ENCODE measurements at places on chromosomes 11 and 22.
A peak's percentile ranks its signal among the peaks of the same experiment; 100 is the strongest.

GRCh38 chr11:108866781-108867180 lies 201.9 kb downstream of the DDX10 start:
- DNase-seq, result no peak

- DNase-seq, result no peak
These were observed 55.5 kb downstream of the RASSF10 start for GRCh38 chr11:13064593-13064992.

DNA sequence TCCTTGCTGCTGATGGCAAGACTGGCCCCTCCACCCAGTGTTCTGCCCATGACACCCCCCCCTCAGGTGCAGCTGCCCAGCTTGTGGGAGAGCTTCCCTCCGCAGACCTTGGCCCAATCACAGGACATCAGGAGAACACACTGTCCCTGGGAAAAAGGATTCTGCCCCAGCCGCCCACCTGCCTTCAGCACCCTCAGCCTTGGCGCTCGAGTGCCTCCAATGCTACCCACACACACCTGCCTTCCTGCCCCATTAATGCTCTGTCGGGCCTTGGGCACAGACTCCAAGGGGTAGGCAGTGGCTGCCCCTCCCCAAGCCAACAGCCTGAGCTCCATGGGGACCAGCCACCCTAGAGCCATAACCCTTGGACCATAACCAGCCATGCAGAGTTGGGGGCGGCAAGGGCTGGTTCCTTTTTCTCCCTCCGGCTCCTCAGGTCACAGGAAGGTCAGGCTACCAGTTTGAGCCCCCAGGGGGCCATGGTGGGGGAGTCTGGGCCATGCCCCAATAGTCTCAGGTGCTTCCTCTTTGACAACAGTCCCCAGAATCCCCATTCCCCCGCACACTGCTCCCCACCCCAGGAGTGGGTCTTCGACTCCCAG lies 1.3 kb upstream of the ZNF70 start:
- peak; percentile 35 for DNase-seq

- no peak for DNase-seq
These were observed 16.3 kb upstream of the C11orf87 start for GRCh38 chr11:109405671-109406070.

DNA sequence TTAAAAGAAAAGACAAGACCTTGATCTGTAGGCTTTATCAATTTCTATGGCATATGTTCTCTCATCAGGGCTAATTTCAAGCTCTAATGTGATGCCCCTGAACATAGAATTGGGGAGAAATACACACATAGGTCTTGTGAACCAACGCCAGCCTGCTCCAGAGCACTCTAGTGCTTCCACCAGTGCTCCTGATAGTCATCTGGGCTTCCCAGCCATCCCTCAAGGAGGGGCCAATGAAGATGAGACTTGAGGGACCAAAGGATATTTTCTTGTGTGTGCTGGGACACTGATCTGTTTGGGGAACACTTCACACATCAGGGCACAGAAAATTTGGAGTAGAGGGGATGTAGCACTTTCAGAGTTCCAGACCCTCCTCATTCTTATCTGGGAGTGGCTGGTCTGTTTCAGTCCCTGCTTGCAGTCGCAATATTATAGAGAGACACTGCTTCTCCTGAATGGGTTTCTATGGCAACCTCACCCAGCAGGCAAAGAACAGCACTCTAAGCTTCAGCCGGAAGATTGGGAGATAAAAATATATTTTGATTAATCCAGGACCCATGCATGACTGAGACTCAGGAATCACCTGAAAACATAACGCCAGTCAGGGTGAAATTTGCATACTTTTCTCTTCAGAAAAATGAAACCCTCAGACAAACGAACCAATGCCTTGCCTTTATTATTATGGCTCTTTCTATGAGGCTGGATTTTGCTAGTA lies 28.4 kb upstream of the SCN3B start:
- DNase-seq, result no peak

DNA sequence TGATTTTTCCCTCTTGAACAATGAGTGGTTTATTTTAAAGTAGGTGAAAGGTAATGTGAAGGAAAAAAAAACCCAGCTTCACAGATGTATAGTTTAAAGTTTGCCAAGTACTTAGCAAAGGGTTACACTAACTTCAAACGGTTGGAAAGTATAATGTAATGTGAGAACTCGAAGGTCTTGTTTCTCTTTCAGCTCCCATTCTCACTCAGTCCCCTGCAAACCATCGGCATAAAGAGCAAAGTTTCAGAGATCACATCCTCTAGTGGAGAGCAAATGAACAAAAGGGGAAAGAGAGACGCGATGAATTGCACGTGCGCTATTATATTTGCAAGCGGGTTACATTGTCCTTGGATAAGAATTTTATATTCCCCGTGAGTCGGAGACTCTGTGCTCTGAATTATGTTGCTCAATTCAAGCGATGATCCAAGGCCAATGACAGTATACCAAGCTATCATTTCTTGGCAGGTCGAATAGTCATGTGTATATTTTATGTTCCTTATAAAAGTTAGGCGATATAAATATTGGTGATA lies 37.6 kb upstream of the BIRC3 start:
- no peak for DNase-seq

DNA sequence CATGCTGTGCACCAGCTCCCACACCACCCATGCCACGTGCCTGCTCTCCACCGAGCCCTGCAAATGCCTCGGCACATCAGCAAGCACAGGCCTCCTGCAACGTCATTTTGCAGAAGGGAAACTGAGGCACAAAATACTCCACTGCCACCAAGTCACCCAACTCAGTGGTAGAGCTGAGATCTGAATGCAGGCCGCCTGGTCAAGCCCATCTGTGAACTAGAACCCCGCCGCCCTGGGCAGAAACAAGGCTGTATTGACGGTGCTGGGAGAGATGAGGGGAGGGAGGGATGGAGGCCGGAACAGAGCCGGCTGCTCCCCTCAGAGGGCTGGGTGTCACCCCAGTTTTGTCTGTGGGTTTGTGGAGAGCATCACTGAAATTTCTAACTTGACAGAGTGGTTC lies 81.4 kb downstream of the CDKN1C start:
- DNase-seq, result no peak

GRCh38 chr22:17140022-17140421 lies 18.9 kb upstream of the TMEM121B start:
- DNase-seq, result no peak

DNA sequence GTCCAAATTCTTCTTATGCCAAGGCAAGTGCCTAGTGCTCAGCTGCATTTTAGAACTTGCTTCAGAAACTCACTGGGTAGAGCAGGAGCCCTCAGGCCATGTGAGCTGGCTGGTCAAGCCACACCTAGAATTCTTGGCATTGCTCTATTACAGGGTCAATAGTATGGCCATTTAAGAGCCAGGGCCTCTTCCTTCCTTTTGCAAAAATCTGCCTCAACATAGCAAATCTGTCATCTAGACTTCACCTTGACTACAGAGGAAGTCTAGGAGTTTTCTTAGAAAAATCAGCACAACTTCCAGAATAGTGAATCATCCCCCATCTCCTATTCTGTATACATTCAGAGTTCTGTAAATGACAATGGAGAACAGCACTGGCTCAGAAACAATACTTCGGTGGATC lies 112.0 kb upstream of the TTC12 start:
- no peak for DNase-seq

Data from GF-D8 (cell line).